ENCODE measurements at places on chromosomes 5 and 9. TPM values are rescaled to one million over a fixed set of nuclear protein-coding genes. Genes with fewer than 3 reads are reported as not detected.

- no peak overlapping the region for H3K4me3 ChIP-seq
- no peaks in the 10 kb centered on the region for H3K4me1 ChIP-seq
- H3K36me3 ChIP-seq: no peaks in the 10 kb centered on the region
- H3K27ac ChIP-seq: no peak overlapping the region
- no peak for DNase-seq
Measured at GRCh38 chr9:25994605-25995004, 316.4 kb upstream of the TUSC1 start.

GRCh38 chr5:152503206-152503605 lies 98.1 kb upstream of the NMUR2 start:
- H3K4me1 ChIP-seq: no peaks in the 10 kb centered on the region
- no peak overlapping the region for H3K27ac ChIP-seq
- H3K36me3 ChIP-seq: no peaks in the 10 kb centered on the region
- H3K4me3 ChIP-seq: no peak overlapping the region
- peaks cover 27% of the 10 kb centered on the region for H3K27me3 ChIP-seq
- no peak for DNase-seq

- no peaks in the 10 kb centered on the region for H3K27me3 ChIP-seq
- H3K36me3 ChIP-seq: no peaks in the 10 kb centered on the region
- no peaks in the 10 kb centered on the region for H3K4me1 ChIP-seq
- no peak overlapping the region for H3K27ac ChIP-seq
- no peak for DNase-seq
Measured at GRCh38 chr5:143019157-143019556, 249.0 kb downstream of the ARHGAP26 start.

STPG3 gene
- not detected for total RNA-seq

DNA sequence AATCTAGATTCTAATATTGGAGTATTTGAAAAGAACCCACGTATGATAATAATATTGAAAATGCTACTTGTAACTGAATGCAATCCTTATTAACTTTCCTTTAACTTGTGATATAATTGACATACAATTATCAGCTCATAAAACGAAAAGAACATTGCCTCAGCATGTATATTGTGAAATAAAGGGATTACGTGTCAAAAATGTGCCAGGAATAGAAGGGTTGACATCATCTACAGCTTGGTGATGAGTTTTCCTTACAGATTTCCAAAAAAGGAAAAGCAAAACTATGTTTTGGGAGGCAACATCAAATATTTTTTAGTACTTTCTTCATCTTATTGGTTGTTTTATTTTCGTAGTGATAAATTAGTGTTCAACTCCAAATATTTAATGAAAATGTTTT lies 266.0 kb upstream of the PTGER4 start:
- no peak overlapping the region for H3K4me3 ChIP-seq
- DNase-seq: peak; percentile 81
- H3K27ac ChIP-seq: no peak overlapping the region
- no peaks in the 10 kb centered on the region for H3K36me3 ChIP-seq
- H3K27me3 ChIP-seq: no peaks in the 10 kb centered on the region

HTR4 gene
- not detected for total RNA-seq

NMUR2 gene
- total RNA-seq: not detected

- H3K27me3 ChIP-seq: no peaks in the 10 kb centered on the region
- no peak for DNase-seq
- no peak overlapping the region for H3K27ac ChIP-seq
- no peak overlapping the region for H3K4me3 ChIP-seq
- H3K36me3 ChIP-seq: no peaks in the 10 kb centered on the region
Measured at GRCh38 chr5:6202149-6202967, 176.0 kb downstream of the MED10 start.

- H3K36me3 ChIP-seq: peaks cover 6% of the 10 kb centered on the region
- H3K27ac ChIP-seq: no peak overlapping the region
- H3K4me1 ChIP-seq: no peaks in the 10 kb centered on the region
- DNase-seq: no peak
- no peak overlapping the region for H3K4me3 ChIP-seq
- no peaks in the 10 kb centered on the region for H3K27me3 ChIP-seq
Measured at GRCh38 chr9:125399666-125400065, 138.0 kb downstream of the GAPVD1 start.

DNA sequence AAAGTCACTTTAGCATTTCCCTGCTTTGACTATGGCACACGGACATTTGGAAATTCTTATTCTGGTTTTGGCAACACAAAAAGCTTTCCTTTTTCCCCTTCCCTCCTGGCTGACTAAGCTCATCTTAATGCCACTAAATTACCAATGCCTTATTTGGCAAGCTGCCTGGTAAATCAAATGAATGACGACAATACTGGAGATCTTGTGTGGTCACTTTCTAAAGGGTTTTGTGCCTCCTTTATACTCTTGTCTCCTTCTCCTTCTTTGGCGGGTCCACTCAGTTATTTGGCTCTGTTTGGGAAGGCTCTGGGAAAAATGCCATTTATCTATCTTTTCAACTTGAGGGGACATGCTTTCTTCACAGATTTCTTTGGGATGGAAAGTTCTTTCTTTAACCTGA lies 34.9 kb downstream of the SH3GL2 start:
- peaks cover 65% of the 10 kb centered on the region for H3K27me3 ChIP-seq
- H3K4me1 ChIP-seq: no peaks in the 10 kb centered on the region
- H3K36me3 ChIP-seq: no peaks in the 10 kb centered on the region
- peak; percentile 79 for DNase-seq
- H3K4me3 ChIP-seq: no peak overlapping the region

MAT2B gene
- 67.5 TPM for total RNA-seq

- DNase-seq: no peak
- no peak overlapping the region for H3K4me3 ChIP-seq
- no peak overlapping the region for H3K27ac ChIP-seq
- H3K27me3 ChIP-seq: no peaks in the 10 kb centered on the region
- H3K36me3 ChIP-seq: peaks cover 21% of the 10 kb centered on the region
Measured at GRCh38 chr5:157326440-157327005, 60.6 kb downstream of the CYFIP2 start.

DNA sequence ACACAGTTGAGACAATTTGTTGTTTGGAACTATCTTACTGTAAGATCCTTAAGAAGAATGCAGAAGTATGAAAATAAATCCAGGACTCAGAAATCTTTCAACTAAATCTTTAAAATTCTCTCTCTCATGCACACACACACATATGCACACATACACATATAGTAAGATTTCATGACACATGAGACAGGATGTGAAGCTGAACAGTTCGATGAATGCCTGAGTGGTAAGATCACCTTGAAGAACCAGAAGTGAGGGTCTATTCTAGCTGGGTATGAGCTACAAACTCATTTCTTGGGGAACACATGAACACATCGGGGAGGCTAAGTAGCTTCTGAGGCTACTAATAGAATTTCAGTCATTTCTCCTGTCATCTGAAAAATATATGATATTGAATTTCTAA lies 153.6 kb downstream of the TMC1 start:
- no peaks in the 10 kb centered on the region for H3K27me3 ChIP-seq
- no peak for DNase-seq
- peak overlapping the region; percentile 57 for H3K27ac ChIP-seq
- H3K4me3 ChIP-seq: no peak overlapping the region
- H3K36me3 ChIP-seq: no peaks in the 10 kb centered on the region

Data from MCF 10A (cell line).